ENCODE measurements at places on chromosomes 13 and 19.

GRCh38 chr19:20840371-20840770, 64.3 kb downstream of the ZNF66 start:
- DNase-seq: no peak

GRCh38 chr19:49976496-49976895, 15.5 kb upstream of the SIGLEC11 start:
- no peak for DNase-seq

GRCh38 chr19:3285647-3286176, 61.3 kb downstream of the CELF5 start:
- no peak for DNase-seq

- DNase-seq: no peak
Measured at GRCh38 chr13:93637852-93638251, 411.2 kb downstream of the GPC6 start.

- DNase-seq: no peak
Measured at GRCh38 chr13:80707000-80707983, 366.4 kb upstream of the SPRY2 start.

DNA sequence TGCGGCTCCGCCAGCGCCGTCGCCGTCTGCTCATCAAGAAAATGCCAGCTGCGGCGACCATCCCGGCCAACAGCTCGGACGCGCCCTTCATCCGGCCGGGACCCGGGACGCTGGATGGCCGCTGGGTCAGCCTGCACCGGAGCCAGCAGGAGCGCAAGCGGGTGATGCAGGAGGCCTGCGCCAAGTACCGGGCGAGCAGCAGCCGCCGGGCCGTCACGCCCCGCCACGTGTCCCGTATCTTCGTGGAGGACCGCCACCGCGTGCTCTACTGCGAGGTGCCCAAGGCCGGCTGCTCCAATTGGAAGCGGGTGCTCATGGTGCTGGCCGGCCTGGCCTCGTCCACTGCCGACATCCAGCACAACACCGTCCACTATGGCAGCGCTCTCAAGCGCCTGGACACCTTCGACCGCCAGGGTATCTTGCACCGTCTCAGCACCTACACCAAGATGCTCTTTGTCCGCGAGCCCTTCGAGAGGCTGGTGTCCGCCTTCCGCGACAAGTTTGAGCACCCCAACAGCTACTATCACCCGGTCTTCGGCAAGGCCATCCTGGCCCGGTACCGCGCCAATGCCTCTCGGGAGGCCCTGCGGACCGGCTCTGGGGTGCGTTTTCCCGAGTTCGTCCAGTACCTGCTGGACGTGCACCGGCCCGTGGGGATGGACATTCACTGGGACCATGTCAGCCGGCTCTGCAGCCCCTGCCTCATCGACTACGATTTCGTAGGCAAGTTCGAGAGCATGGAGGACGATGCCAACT, 24.4 kb upstream of the KCTD15 start:
- no peak for DNase-seq

DNA sequence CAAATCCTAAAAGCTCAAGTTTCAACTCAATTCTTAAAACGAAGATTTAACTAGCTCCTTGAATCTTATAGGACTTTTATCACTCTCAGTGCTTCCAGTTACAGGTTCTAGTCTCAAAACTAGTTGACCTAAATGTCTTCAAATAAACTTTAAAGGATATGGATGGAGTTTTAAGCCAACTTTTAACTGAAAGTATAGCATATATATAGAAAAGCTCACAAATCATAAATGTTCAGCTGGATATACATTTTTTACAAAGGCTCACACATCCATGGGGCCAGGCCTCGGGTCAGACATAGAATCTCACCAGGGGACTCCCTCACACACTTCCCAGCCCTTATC, 47.1 kb upstream of the ARHGEF7 start:
- DNase-seq: no peak

- DNase-seq: peak; percentile 42
Measured at GRCh38 chr13:71879129-71879535, 12.1 kb upstream of the DACH1 start.

DNA sequence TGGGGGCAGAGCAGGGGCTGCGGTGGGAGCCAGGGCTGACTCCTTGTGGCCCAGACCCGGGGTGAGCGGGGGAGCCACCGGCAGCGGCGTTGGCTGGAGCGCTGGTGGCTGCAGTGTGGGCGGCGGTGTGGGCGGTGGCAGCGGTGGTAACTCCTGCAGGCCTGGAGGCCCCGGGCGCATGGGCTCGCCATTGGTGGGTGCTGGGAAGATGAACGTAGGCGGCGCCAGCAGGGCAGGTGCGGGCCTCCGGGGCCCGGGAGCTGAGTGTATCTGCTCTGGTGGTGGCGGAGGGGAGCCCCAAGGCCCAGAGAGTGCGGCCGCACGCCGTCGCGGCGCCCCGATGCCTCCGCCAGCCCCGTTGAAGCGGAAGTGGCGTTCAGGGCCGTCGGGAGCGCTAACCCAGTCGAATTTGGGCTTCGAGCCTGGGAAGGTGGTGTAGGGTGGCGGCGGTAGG, 2.0 kb downstream of the GGN start:
- DNase-seq: no peak

GRCh38 chr13:27004866-27005265, 166.7 kb downstream of the USP12 start:
- DNase-seq: no peak

DNA sequence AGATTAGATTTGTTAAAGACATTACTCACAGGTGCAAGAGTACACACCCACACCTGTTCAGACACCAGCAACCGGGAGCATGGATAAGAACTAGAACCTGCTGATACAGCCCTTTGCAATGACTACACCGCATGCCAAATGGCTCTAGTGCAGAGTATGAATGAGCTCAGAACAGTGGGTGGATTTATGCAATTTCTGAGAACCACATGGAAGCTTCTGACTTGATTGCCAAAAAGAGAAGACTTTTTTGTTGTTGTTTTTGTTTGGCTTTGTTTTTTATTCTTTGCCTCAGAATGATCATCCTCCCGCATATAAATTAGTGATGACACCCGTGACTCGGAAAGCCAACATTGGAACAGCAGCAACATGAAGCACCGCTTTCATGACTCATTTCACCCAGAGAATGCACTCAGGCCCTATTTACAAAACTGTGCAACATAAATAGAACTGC, 77.4 kb upstream of the LRCH1 start:
- peak; percentile 48 for DNase-seq

DNA sequence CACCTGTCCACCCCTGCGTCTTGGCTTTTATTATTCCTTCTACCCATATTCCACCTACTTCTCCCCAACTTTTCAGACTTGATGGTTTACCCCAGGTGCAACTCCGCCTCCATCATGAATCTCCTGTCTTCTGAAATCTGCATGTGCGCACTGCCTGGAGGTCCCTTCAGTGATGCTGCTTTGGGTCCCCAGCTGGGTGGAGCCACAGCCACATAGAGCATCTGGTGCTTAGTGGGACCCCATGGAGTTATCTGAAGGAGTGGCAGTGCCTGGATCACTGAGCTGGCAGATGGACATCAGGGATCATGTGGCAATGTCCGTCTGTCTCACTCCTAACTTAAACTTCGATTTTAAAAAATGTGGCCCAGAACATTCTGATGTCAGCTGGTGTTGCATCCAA, 13.5 kb downstream of the ZNF536 start:
- DNase-seq: no peak

GRCh38 chr19:979318-979741, 4.8 kb upstream of the WDR18 start:
- no peak for DNase-seq

GRCh38 chr19:54444737-54445136, 4.3 kb upstream of the LENG8 start:
- DNase-seq: no peak

DNA sequence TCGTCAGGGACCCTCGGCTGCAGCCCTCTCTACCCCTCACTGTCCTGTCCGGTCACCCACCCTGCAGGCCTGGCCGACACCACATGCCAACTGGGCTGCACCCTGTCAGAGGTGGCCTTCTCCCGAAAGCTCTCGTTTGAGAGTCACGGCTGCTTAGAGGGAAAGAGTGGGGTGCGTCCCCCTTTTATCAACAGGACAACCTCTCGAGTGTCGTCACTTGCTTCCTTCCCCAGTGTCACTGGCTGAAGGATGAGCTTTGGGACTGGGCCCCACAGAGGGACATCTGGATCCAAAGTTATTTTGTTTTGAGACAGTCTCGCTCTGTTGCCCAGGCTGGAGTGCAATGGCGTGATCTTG, 28.5 kb downstream of the MAP2K2 start:
- no peak for DNase-seq

DNA sequence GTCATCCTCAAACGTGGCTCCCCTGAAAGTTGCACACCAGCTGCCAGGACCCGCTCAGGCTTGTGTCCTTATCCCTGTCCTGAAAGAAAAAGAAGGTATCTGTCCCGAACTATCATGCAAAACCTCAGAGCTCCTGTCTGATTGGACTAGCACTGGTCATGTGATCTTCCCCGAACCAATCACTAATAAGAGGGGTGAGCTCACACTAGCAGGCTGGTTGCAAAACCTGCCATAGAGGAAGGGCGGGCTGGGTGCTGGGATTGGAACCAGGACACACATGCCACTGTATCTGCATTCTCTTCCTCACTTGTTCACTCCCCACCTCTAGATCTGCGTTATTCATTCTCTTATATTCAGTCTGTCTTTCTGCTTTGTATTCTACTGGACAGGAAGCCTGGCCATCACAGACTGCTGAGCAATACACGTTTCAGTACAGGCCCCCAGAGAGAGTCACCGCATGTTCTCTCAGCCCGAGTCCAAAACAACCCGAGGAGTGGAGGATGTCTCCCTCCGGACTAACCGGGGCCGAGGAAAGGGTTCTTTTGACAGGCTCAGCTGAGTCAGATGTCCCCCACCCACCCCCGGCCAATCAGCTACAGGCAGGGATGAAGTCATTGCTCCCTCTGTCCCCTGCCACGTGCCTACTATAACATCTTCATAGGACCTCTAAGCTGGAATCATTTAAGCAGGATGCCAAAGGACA, 97.7 kb downstream of the SIPA1L3 start:
- DNase-seq: peak; percentile 98

DNA sequence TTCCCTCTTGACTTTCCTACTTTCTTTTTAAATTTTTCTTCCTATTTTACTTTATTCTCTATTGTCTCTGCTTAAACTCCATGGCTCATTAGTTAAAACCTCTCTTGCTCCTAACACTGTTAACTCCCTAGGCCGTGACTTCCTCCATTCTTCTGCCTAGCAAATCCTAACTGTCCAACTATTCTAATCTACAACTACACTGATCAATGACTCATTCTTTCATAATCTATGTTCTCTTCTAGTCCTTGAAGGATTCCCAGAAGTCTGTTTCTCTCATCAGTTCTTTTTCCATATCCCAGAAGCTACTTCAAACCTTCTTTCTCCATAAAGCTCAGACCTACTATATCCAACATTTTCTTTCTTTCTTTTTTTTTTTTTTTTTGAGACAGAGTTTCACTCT, 66.9 kb downstream of the MICU2 start:
- DNase-seq: no peak

GRCh38 chr13:30762643-30763042, 27.3 kb downstream of the ALOX5AP start:
- DNase-seq: no peak

DNA sequence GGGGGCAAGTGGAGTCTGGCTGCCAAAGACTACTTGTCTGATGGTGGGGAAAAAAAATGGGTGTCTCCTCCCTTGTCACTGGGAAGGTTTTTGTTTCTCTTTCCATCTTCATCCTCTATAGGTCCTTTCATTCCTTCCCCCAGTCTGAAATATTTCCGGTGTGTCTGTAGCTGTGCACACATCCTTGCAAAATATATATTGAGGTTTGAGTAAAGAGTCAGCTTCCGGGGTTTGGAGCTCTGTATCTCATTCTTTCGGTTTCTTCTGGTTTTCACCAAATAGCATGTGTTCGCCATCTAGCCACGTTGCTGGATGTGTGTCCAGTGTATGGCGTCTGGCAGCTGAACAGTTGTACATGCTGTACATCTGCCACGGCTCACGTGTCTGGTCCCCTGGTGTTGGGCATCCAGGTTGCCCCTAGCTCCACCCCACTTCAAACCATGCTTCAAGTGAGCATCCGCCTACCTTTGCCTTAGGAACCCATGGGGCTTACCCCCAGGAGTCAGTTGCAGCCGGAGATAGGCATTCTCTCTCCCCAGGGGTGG, 142.2 kb downstream of the SIPA1L3 start:
- DNase-seq: no peak

DNA sequence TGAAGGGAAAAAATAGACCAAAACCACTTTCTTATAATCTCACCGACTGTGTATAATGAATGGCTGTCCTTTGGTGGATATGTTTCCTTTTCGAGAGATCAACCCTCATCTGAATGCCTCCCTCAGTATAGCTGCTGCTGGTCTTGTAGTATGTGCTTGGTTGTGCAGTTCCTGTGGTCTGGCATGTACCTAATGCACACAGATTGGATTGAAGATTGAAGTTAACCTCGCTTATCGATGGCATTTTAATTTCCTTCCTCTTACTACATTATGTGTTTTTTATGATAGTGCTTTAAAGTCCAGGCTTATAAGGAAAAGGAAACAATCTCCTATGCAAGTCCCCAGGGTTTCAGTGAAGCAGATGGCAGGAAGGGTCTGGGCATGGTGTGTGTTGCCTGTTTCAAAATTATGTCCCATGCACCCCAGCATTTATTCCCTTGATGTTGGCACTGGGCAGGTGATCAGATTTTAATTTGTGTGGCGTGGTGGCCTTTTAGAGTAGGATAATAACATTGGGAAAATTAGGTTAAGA, 334.1 kb downstream of the SHISA2 start:
- no peak for DNase-seq

DNA sequence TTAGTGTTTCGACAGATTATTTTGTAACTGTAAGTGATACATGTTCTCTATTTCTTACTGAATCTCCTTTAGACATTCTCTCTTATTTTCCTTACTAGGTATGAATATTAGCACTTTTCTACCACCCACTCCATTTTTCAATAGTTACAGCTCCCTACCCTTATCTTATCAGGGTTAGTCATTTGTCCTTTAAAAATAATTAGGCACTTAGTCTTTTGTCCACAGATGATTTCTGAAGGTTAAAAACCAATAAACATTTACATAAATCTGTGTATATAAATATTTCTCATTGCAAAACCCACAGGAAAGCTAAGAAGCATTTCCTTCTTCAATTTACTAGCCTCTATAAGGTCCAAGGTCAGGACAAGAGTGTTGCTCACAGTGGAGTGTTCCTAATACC, 624.1 kb upstream of the MIR17HG start:
- DNase-seq: no peak

DNA sequence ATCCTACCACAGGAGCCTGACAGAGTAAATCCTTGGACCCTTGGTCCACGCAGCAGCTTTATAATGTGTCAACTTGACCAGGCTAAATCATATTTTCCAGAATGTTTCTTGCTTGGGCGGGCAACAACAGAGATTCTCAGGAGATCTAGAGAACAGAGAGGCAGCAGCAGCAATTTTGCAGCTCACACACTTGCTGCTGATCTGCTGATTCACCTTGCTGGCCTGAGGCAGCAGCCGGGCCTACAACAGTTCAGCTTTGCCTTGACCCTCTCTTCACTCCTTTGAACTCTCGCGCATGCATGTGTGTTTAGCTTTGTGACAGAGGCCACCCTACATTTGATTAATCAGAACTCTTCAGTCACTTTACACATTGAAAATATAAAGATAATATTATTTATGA, 159.3 kb downstream of the UGGT2 start:
- no peak for DNase-seq

Measured in Ammon's horn (tissue), 1 donor.